Bronchial epithelial cell (primary cell): ENCODE measurements at places on chromosomes 3 and 15.

DNA sequence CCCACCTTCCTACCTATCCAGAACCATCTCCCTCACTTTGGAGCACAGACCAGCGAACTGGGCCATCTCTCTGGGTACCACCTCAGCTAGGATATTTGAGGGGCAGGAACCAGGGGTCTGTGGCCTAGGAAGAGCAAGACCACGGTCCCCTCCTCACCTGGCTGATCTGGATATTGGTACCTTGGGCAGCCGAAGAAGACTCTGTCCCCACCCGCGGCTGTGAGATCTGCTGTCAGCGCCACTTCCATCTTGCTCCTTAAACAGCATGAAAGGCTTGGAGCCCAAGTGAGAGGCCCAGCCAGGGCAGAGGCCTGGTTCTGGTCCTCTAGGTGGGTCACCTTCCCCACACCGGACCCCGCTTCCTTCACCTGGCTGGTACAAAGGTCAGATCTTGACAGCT lies 26.6 kb downstream of the SEC61A1 start:
- DNase-seq, result no peak

GRCh38 chr3:62145086-62145757 lies 228.1 kb downstream of the FEZF2 start:
- peak; percentile 27 for DNase-seq

- DNase-seq, result no peak
Observed at GRCh38 chr15:40929660-40930429, 705 bp downstream of the DLL4 start.

DNA sequence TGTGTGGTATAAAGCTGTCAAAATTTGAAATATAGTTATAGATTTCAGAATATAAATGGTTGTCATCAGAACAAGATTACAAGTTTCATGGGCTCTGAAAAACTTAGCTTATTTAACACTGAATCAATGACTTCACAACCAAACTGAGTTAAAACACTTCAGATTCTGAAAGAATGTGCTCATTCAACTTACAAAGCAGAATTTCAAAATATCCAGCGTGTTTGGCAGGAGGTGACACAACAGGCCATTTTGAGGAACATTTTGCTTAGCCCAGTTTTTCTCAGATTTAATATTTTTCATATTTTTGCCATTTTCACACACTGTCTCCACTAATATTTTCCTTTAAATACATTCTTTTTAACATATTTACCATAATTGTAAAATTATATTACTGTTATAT lies 781.1 kb downstream of the TUSC7 start:
- DNase-seq, result no peak

GRCh38 chr3:105976196-105976595 lies 107.4 kb upstream of the CBLB start:
- DNase-seq, result no peak

- peak; percentile 78 for DNase-seq
Observed at GRCh38 chr3:44648564-44649229, at the start of gene ZNF35. Gene ZNF35 (plus strand): TSS chr3:44648732. CDS start chr3:44651068, 2,336 bp downstream.

GRCh38 chr3:61032991-61033390 lies 218.3 kb downstream of the FHIT start:
- no peak for DNase-seq

- no peak for DNase-seq
Observed at GRCh38 chr3:161987933-161988332, 491.3 kb downstream of the OTOL1 start.

DNA sequence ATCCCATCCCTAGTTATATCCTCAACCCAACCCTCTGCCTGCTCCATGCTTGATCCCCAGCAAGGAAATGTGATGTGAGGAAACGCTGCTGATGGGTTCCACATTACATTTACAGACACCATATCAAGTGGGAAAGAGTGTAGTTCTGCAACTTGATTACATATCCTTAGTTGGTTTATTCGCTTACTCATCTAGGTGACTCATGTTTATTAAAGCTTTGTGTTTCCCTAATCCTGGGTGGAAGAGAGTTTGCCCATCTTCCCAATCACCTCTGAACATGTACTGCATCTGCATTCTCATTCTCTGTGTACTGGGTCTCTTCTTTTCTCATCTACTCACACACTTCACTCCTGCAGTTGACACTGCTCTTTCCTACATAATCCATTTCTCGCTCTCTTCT lies 91.7 kb upstream of the PDZRN3 start:
- DNase-seq, result peak; percentile 78

DNA sequence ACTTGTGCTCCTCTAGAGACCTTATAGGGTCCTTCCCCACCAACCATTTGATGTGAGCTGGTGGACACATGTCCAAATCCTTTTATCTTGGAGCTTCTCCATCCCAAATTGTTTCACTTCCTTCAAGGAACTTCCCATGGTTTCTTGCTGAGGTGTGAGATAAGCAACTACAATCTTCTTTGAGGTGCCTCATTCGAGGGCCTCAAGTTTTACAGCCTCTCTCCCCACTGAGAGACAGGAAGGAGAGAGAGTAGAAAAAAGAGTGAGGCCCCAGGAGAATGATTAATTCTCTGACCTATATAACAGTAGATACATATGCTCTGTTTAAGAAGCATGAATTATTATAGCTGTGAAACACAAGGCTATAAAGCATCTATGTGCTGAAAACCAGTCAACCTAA lies 70.5 kb downstream of the SUMF1 start:
- no peak for DNase-seq

DNA sequence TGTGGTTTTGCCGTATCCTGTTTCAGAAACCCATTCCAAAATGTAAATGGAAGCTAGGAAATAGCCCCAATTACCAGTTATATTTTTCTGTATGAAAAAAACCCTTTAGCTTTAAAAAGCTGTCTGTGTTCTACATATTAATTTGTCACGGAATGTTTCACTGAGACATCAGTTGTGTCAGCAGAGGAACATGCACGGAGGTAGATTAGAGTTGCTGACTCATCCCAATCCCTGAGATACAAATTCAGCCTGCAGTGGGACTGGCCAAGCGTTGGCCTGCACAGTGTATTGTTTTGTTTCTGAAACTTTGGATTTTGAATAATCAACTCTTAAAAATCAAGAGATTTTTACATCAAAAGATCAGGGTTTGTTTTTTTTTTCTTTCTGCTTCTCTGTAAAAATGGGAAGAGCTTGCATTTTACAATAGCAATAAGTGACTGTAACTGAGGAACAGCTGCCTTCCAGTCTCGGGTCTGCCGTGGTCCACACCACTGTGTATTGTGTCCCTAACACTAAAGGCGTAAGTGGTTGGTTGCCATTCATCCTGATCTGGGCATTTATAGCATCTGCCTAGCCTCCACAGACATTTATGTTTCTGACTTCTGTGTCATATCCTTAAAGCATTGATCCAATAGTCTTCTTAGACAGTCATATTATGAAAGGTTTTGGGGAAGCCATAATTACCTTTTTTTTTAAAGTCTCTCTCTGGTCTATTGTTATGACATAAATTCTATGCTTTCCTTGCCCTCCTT lies 218.1 kb downstream of the ADAMTSL3 start:
- peak; percentile 77 for DNase-seq

- DNase-seq, result no peak
Observed at GRCh38 chr3:127366383-127366782, 78.5 kb upstream of the PRR20G start.

- no peak for DNase-seq
Observed at GRCh38 chr15:64948916-64949315, 37.2 kb downstream of the ANKDD1A start.

GRCh38 chr15:71379893-71380292 lies 264.6 kb downstream of the THSD4 start:
- no peak for DNase-seq

DNA sequence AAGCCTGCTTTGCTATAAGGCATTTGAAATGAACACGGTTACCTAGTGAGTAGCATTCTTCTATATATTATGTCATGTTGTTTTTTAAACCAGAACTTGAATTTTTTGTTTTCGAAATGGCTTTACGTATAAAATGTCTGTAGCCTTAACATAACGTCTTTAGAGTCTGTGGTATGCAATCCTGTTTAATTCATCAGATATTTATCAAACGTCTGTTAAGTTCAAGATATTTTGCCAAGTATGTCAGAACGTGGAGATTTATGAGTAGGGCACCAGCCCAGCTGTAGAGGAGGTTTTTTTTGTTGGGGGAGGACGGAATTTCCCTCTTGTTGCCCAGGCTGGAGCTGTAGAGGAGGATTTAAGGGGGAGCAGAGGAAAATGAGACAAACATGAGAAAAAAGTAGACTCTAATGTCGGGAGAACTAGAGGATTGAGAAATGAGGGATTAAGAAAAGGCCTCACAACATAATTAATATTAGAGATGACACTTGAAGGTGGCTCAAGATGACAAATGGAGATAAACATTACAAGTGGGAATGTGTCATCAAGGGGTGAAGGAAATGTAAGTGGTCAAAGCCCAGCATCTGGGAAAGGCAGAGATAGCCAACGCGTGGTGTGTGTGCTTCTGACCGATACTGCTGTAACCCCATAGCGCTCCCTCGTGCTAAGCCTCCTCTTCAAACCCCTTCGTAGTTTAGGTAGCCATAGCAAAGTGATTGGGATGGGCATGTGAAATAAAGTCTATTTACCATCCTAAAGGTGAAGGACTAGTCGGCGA lies 154.0 kb upstream of the GOLGA6L4 start:
- no peak for DNase-seq

GRCh38 chr3:9862391-9863057 lies 17.5 kb downstream of the CIDEC start:
- DNase-seq, result no peak

DNA sequence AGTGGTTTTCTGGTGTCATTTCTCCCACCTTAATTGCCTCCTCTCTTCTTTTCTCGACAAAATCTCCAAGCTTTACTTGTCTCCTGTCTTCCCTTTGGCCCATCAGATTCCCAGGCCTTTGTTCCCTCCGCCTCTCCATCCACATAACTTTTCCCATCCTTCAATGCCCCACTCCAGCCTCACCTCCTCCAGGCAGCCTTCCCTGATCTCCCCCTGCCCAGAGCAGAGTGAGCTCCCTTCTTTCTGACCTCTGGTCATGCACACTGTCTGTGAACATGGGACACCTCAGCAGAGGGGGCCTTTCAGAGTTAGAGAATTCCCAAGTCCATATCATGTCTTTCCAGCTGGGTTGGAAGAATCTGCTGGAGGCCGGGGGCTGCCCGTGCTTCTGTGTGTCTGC lies 14.6 kb upstream of the SSUH2 start:
- no peak for DNase-seq

DNA sequence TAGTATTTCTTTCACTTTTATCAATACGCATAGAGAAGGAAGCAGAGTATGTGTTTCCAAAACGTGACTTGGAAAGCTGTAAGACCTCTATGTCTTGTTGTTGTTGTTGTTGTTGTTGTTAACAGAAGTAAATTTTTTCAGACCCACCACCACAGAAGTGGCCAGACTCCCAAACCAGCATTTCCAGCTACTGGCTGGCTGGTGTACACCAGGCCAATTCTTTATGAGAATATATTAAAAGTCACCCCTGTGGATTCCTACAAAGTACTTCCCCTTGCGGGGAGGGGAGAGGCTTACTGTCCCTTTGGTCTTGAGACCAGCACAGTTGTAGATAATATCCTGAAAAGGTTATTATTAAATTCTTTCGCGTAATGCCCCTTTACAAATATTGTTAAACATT lies 1.6 kb upstream of the FOXP1 start:
- no peak for DNase-seq

GRCh38 chr3:9499455-9500107 lies 54.0 kb downstream of the LHFPL4 start:
- DNase-seq, result no peak

GRCh38 chr3:16392065-16392464 lies 121.4 kb downstream of the RFTN1 start:
- no peak for DNase-seq

DNA sequence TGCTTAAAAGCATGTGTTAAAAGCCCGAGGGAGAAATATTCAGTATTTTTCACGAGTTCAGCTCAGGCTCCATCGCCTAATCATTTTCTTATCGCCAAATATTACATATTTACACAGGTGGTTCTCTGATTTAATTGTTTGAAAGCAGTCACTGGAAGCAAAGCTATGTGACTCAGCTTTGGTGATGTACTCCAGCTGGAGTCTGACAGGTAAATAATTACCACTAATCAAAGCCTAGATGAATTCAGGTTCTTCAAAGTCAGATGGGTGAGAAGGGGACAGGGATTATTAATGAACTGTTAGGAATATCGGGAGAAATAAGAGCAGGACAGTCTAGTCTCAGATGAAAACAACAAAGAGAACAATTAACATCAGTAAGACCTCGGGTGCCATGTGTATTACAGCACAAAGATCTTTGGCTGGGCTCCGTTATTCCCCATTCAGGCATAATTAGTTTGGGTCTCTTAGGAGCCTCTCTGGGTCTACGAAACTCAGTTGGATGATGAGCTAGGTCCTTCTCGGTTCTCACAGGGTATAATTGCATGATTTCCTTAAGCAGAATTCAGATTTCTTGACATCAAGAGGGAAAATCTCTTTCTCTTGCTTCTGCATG lies 331.7 kb upstream of the ADAMTS9 start:
- DNase-seq, result peak; percentile 32

GRCh38 chr15:58473724-58474123 lies 41.9 kb downstream of the LIPC start:
- peak; percentile 94 for DNase-seq

DNA sequence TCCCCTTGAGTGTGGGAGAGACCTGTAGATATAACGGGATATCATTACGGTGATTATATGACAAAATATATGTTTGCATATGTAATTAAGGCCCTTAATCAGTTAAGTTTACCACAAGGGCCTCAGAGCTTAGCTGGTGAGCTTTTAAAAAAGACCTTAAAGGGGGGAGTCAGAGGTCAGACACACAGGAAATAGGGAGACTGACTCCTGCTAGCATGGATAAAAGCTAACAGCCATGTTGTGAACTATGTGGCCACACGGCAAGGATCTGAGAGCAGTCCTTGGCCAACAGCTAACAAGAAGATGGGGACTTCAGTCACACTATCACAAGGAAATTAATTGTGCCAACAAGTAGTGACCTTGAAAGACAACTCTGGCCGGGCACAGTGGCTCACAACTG lies 3.1 kb downstream of the STAG1 start:
- no peak for DNase-seq

- DNase-seq, result no peak
Observed at GRCh38 chr3:182908471-182908870, 71.9 kb downstream of the DCUN1D1 start.

- no peak for DNase-seq
Observed at GRCh38 chr3:173289072-173289471, 108.5 kb upstream of the NLGN1 start.

DNA sequence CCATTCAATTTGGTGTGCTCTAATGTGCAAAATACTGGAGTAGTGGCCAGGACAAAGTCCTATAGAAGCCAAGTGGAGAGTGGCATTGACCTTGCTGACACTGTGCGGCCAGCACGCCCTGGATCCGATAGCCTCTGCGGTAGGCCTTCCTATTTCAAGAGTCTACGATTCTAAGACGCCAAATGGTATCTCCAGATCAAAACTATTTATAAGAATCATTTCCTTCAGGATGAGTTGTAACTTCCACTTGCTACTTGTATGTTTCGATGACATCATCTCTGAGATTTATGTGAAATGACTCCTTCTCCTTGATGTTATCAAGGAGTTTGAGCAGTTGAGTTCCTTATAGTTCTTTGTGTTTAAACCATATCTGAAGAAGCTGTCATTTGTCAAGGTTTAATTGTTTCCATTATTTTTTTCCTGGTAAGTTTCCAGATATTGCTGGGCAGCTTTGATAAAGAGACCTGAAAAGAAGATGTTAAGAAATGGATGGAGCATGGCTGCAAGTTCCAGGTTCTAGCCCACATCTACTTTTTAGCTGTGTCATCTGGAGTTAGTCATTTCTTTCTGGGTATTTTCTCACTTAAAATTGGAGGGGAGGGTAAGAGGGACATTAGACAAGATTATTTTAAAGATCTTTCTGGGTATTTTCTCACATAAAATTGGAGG lies 71.8 kb downstream of the TMEM44 start:
- DNase-seq, result peak; percentile 43

GRCh38 chr15:89448825-89449224 lies 47.6 kb downstream of the RHCG start:
- DNase-seq, result no peak
